ENCODE measurements at places on chromosomes 1 and 21. TPM values are rescaled to one million over a fixed set of nuclear protein-coding genes. Genes with fewer than 3 reads are reported as not detected.

PAQR6 gene
- 5.6 TPM for total RNA-seq

ZNF695 gene
- total RNA-seq = 0.43 TPM

DCST2 gene
- total RNA-seq = 0.40 TPM

MYOG gene
- not detected for total RNA-seq

MYOM3 gene
- total RNA-seq = not detected
